ENCODE measurements at places on chromosomes 3 and 15. TPM values are rescaled to one million over a fixed set of nuclear protein-coding genes. Genes with fewer than 3 reads are reported as not detected.
A peak's percentile ranks its signal among the peaks of the same experiment; 100 is the strongest.

- no peak for DNase-seq
These were observed 221.4 kb downstream of the SOX2 start for GRCh38 chr3:181933052-181933618.

- DNase-seq = no peak
These were observed 127.0 kb upstream of the ICE2 start for GRCh38 chr15:60605879-60606307.

GRCh38 chr3:101996832-101997231 is 147.5 kb downstream of the NFKBIZ start:
- no peak for DNase-seq

ECE2 gene
- not detected for total RNA-seq

DNA sequence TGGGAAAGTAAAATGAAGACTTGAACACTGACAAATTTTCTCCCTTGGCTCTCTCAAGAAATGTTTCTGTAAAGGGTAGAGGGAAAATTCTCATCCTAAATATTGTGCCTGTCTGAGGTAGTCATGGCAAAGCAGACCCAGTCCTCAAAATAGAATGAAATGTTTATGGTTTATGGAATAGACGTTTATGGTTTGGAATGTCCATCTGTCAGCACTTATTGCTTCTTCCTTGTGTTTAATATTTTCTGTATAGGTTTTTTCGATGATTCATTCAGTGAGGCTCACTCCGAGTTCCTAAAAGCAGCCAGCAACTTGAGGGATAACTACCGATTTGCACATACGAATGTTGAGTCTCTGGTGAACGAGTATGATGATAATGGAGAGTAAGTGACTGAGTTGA is 13.9 kb downstream of the ELL3 start:
- DNase-seq = no peak

FYCO1 gene
- 52.7 TPM for total RNA-seq

GRCh38 chr15:36948982-36949381 is 151.4 kb downstream of the MEIS2 start:
- no peak for DNase-seq

DNA sequence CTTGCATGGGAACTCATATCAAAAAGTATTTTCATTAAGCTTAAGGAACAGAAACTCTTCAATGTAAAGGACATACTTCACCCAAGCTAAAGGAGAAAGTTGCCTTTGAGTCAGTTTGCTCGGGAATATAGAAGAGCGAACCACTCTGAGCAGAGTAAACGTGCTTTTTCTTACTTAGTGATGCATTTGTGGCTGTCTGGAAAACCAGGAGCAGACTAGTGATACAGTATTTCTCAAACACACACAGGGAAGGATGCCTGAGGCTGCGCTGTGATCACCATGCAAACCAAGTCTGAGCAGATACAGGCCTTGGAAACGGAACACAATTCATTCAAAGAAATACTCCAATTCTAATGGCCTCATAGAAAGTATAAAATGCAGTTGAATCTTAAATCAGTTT is 121.0 kb upstream of the CDIN1 start:
- no peak for DNase-seq

THRB gene
- total RNA-seq = 0.16 TPM

KIF15 gene
- 10.0 TPM for total RNA-seq

DNA sequence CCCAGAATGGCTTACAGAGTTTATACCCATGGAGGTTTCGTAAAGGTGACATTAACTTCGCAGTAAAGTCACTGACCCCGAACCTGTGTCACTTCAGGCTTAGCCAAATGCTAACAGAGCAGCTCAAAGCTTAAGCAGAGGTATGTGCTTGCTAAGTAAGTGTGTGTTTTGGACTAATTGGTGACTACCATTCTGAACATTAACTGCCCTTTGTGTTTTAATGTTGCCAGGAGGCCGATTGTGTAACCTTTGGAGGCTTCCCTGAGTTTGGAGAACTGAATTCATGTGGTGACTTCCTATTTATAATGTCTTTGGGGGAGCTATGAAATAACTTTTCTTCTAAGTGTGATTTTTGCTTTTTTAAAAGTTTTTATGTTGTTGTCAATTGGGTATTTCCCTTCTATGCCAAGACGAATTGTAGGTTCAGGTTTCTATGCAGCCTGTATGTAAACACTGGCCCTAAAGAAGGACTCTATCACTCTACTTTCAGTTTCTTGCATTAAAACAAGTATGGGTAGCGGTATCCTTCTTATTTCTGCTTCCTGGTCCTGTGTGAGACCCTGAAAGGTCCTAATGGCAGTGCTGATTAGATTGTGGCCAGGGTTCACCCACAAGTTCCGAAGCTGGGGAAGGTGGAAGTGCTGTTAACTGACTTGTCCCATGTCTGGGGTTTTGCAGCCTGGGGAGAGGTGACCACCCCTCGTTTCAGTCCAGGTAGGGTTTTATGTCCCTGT is 86.3 kb downstream of the IGF1R start:
- DNase-seq = no peak

CYP1A2 gene
- not detected for total RNA-seq

DNA sequence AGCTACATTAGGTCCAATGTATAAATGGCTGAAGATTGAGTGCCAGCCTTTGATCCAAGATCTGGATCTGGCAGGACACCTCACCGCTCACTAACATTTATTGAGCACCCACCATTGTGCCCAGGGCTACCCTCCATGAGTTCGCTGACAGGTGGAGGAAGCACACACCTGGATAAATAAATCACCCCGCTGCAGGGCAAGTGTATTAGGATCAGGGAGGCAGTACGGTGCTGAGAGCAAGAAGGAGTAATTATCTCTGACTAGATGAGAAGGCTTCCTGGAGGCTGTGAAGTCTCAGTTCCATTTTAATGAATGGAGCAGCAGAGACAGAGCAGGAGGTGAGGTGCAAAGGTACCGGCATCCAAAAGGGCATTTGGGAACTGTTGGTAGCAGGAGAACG is 104.1 kb downstream of the LIPC start:
- no peak for DNase-seq

DNA sequence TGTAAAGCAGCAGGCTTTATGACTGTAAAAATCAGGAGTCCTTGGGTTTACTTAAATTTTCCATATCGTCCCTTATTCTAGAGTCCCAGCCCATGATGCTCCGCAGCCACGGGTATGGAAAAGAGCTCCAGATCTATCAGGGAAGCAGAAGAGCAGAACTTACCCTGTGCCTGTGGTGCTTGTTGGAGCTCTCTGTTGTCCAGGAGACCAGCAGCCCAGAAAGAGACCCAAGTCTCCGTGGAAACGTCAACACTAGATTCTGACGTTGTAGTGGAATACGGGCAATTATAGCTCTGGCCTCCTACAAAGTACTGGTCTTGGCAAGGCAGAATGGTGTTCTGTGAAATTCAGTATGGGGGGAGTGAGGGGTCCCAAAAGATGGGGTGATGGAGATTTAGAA is 2.0 kb downstream of the GMNC start:
- DNase-seq = no peak

DNA sequence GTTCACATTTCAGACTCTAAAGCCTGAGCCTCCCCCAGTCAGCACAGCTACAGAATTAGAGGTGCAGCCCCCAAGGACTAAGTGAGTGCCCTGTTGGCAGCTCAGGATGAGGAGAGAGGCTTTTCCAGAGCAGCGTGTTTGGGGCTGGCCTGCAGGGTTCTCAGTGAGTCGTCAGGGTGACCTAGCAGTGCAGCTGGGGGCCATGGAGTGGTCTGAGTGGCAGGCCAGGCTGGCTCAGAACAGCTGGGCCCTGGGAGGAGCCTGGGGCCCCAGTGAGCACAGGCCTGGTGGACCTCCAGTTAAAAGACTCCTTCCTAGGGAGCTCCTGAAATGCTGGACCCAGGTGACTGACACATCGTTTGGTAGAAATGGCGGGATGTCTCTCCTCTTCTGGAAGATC is 108.3 kb downstream of the SLC49A4 start:
- DNase-seq = no peak

DNA sequence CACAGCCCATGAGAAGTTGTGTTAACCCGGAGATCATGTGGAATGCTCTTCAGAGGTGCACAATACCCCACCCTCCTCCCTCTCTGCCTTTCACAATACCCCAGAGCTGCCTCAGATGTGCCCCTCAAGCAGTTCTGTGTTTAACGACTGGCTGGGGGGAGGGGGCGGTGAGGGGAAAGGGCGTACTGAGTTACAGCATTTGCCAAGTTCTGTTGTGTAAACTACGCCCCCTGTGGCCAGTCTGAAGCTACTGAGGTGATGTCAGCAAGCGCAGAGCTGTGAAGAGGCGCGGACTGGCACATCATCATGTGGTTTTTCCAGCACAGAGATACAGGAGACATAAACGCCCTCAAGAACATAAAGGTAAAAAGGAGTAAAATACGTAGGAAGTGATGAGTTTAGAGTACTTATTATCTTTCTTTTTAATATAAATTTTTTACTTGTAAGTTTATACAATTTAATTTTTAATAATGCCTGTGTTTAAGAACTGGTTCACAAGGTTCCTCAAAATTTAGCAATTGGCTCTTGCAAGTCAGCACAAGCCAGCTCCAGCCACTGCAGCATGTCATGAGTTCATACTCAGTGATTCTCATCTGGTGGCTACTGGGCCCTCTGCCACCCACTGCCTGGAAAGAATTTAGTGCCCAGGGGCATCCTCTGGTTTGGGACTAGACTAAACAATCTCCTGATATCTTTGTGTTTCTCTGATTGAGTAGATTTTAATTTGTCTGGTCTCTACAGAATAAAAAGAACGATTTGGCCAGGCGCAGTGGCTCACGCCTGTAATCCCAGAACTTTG is 1.7 kb downstream of the EPB42 start:
- DNase-seq = peak; percentile 54

DNA sequence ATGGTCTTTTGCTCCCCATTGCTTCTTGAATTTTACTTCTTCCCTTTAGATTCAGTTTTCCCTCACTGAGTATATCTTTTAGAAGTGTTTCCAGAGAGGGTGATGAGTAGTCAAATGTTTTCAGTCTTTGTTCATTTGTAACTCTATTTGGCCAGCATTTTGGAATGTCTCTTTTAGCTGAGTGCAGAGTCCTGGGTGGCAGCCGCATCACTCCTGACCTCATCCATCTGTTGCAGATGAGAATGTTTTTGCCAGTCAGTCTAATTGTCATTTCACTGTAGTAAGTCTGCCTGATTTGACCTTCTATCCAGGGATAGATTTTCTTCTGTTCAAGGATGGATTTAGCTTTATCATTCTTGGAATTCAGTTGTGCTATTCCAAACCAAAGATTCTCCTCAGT is 7.3 kb downstream of the SRPRB start:
- no peak for DNase-seq

GRCh38 chr15:85399627-85400026 is 19.2 kb downstream of the AKAP13 start:
- no peak for DNase-seq

DNA sequence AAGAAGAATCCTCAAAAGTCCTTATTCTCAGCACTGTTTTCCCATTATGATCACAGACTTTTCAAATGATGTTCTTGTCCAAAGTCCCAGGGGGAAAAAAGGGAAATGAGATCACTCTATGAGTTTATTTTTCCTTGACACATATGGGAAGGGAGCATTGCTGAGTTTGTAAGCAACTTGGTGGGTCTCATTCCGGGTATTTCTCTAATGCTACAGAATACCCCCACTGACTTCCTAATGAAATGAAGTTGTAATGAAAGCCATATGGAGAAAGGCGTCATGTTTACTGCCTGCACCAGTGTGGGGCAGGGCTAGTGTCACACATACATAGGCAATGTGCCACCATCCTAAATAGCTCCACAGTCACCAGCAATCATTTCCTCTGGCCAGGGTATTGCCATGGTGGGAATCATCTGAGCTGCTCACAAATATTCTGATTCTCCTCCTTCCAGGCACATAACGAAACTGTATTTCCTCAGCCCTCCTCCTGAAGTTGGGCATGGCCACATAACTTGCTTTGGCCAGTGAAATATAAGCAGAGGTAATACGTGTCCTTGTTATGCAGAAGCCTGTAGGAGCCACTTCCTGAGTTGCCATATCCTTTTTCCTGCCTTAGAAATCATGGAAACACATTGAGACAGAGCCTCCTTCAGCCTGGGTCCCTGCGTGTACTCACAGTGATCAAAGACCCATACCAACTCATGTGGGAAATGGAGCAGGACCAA is 41.0 kb upstream of the C15orf61 start:
- no peak for DNase-seq

DNA sequence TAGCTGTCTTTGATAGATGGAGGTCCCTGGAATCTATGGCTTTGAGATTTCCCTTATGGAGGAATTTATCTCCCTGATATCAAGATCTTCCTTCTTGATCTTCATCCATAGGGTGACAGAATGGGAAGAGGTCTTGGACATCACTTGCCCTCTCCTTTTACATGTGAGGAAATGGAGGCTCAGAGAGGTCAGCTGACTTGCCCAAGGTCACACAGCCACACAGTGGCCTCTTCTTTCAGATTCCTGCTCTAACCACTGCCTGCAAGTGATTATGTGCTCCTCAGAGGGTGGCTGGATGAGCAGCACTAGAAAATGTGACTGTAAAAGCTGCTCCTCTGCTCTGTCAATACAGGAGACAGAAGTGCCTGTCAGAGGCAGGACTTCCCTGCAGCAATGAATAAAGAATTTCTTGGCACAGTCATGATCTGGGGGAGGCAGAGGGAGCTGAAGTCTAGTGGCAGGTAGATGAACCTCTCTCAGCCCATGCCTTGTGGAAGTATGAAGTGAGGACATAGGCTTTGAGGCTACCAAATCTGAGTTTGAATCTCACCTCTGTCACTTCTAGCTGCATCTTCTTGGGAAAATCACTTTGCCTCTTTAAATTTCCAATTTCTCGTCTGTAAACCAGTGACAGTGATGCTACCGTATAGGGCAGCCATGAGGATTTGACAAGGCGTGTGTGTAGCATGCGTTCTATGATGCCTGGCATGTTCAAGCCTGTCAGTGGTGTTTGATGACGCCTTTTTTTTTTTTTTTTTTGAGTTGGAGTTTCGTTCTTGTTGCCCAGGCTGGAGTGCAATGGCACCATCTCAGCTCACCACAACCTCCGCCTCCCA is 12.0 kb downstream of the SSUH2 start:
- peak; percentile 23 for DNase-seq

DNA sequence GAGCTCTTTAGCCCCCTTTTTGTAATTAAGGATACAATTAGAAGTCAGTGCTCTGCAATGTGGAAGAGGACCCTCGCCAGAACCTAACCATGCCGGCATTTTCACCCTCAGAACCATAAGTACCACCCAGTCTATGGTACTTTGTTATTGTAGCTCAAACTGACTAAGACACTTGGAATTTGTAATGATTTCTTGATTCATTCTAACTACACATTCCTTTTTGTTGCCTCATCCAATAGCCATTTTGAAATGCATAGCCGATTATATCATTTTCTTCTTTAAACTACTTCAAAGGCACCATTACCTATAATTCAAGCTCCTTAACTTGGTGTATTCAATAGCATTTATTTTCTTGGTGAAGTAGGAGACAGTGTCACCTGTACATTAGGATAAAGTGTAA is 61.4 kb downstream of the GLB1 start:
- DNase-seq = no peak

SYNPR gene
- not detected for total RNA-seq

Measured in SK-MEL-5 (cell line).